A673 (cell line): ENCODE measurements at places on chromosomes 4 and X.

GRCh38 chrX:5113128-5113527, 1115.5 kb downstream of the NLGN4X start:
- DNase-seq: peak; percentile 49

GRCh38 chrX:32877592-32877991, 333.8 kb downstream of the DMD start:
- no peak for DNase-seq

GRCh38 chr4:21790438-21791029, 158.0 kb downstream of the KCNIP4 start:
- peak; percentile 36 for DNase-seq

- peak; percentile 98 for DNase-seq
Observed at GRCh38 chr4:152352622-152353116, 183.2 kb downstream of the FBXW7 start.

DNA sequence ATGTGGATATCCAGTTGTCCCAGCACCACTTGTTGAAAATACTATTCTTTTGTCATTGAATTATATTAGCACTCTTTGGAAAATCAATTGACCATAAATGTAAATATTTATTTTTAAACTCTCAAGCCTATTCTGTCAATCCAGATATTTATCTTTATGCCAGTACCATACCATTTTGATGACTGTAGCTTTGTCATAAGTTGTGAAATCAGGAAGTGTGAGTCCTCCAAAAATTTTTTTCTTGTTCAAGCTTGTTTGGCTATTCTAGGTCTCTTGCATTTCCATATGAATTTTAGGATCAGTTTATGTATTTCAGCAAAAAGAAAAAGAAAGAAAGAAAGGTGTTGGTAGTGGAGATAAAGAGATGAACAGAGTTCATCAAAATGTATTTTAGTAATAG, 8.2 kb upstream of the SMPX start:
- DNase-seq: no peak

GRCh38 chrX:9311421-9312160, 153.3 kb upstream of the TBL1X start:
- DNase-seq: no peak

DNA sequence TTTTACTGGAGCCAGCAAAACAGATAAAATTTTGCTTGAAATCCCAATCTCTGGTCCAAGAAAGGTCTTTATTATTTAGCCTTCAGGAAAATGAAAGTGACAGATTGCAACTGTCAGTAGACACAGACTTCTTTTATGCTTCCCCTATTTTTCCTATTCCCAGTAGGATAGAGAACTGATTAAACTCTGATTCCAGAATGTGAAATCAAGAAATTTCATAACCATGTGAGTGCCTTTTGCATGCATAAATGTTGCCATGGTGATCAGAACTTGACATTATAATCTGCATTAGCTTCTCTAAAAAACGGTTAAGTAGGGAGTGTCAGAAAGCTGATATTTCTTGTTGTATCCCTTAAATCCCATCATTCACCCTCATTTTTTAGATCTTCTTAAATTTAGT, 255.2 kb upstream of the GABRA2 start:
- no peak for DNase-seq

DNA sequence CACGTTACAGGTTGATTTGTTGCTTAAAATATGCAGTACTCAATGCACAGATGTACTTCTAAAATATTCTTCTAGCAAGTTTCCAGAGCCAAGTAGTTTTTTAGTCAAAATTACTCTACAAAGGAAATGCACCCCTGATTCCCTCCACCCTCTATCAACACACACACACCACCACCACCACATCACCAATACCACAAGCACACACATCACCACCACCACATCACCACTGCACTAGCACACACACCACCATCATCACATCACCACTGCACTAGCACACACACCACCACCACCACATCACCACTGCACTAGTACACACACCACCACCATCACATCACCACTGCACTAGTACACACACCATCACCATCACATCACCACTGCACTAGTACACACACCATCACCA, 105.2 kb upstream of the FRG1 start:
- no peak for DNase-seq

GRCh38 chr4:151434183-151434860, 25.3 kb downstream of the FHIP1A start:
- no peak for DNase-seq

DNA sequence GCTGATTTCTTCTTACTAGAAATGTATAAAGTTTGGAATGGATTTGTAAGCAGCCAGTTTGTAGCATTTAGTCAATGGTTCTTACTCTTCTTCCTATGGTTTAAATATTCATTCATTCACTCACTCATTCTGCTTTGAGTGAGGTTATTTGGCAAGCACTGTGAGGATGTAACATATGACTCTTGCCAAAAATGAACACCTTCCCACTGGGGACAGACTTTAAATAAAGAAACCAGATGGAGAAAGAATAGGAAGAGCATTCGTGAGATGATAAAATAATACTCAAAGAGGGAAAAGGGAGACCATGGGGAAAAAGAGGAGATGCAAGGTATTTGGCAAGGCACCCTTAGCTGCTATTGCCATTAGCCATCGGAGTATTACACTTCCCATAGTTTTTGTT, 586.1 kb downstream of the ADGRL3 start:
- DNase-seq: no peak

DNA sequence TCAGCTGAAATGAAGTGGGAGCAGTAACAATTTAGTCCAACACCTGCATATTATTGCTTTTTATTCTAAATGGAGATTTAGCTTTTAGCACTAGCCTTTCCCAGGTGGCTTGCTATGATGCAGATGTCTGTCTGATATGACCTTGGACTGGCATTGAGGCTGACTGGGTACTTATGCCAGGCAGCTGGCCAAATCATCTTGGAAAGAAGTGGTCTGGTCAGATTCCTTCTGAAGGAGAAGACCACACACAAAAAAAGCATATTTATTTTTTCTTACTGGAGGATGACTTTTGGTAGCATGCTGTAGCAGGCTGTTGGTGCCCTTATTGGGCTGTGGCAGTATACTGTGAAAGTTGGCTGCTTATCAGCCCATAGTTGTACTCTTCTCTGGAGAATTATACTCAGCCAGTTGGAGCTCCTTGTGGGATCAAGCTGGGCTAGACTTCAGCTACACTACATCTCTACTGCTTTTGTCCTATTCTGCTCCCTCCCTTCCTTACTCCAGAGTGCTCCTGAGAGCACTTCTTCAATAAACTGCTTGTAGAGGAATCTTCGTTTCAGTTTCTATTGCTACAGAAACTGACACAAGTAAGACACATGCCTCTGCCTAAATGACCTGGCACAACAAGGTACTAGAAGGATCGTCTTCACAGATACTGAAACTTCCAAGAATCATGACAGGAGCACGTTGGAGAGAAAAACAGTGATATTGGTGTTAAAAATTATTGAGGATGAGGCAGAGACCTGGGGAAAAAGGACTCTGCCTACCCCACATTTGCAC, 196.8 kb upstream of the RPS6KA3 start:
- no peak for DNase-seq

GRCh38 chrX:23664496-23664895, 2.8 kb upstream of the PRDX4 start:
- DNase-seq: no peak

DNA sequence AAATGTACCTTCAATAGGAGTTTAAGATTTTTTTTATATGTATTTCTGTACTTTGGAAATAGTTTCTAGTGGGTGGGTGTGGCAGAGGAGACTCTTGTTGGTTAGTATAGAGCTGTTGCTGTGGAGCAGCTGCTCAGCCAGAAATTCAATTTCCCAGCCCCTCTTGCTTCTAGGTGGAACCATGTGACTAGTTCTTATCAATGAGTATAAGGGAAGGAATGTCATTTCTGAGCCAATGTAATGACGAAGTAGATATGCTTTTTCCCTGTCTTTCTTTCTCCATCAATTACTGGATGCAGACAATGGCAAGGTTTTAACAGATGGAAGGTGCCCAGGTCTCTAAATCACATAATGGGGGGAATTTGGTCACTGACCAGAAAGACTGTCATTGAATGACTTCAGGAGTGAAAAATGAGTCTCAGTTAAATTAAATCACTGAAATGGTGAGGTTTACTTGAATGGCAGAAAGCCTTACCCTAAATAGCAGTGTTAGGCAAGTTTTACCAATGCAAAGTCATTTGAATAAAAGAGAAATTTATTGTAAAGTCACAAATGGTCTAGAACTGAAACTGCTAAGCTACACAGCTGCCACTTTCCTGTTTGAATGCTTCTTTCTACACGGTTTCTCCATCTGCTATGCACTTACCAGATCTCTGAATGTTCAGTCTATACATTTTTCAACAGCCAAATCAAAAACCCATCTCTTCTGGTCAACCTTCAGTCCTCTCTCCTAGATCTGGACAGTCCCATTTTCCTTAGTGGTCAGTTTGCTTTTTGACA, 795.4 kb upstream of the MAGEB2 start:
- DNase-seq: no peak

DNA sequence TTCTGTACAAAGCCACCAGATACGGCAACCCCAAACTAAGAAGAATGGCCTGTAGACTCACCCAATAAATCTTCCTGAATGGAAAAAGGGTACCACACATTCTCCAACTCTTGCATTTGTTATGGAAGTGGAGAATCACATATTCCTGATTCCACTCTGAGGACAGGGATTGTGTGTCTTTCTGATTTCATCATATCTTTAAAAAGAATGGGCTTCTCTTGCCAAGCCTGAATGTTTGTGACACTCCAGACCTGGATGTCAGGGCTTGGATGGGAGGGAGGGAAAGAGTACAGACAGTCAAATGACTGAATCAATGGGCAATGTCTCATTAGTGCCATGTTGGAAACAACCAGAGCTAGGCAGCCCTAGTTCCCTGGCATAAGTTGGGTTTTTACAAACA, 77.4 kb downstream of the PLAC1 start:
- no peak for DNase-seq

DNA sequence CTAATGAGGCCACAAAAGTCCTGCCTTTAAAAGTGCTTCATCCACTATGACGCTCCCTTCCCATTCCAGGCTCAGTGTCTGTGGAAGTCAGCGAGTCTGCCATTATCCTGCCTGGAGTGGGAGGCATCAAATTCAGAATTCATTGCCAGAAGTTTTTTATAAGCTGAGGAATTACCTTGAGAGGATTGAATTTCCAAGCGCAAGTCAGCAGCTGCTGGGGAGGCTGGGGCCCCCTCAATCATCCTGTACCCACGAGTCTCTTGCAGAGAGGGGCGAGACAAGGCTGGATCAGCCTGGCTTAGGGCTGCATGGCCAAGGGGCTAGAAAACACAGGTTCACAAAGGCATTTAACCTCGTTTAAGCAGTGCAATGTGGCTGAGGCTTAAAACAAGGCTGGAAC, 170.5 kb upstream of the NOCT start:
- DNase-seq: no peak

DNA sequence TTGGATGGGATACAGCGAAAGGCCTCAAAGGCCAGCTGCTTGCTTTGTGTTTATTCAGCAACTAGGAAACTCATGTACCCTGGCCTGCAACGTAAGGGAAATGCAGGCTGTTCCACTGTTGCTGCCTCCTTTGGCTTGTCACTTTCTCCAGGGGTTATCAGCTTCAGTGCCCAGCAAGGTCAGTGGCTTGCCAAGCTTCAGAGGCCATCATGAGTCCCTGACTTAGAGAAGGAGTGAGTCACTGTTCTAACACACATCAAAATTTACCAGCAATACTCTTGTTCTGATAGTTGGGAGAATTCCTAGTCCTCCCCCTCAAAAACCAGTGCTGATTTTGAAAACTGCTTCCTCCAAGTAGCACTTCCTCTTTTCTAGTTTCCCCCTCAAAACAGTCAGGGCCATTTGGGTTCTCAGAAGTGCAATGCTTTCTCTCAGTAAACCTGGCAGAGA, 250.8 kb downstream of the ARHGAP24 start:
- DNase-seq: no peak

GRCh38 chr4:5707778-5708448, 446 bp downstream of the EVC2 start:
- DNase-seq: peak; percentile 11

GRCh38 chrX:136475236-136475635, 12.5 kb upstream of the BRS3 start:
- DNase-seq: no peak

GRCh38 chr4:2937986-2938385, 25.2 kb downstream of the NOP14 start:
- DNase-seq: no peak

- DNase-seq: no peak
Observed at GRCh38 chrX:153157450-153157849, 21.6 kb upstream of the MAGEA1 start.

- no peak for DNase-seq
Observed at GRCh38 chr4:19650903-19651864, 600.5 kb upstream of the SLIT2 start.

- DNase-seq: peak; percentile 80
Observed at GRCh38 chrX:136310411-136310810, 9.6 kb downstream of the ADGRG4 start.

- DNase-seq: peak; percentile 21
Observed at GRCh38 chr4:105895583-105896460, 551 bp downstream of the NPNT start.

GRCh38 chr4:168979338-168979737, 30.7 kb downstream of the CBR4 start:
- no peak for DNase-seq

DNA sequence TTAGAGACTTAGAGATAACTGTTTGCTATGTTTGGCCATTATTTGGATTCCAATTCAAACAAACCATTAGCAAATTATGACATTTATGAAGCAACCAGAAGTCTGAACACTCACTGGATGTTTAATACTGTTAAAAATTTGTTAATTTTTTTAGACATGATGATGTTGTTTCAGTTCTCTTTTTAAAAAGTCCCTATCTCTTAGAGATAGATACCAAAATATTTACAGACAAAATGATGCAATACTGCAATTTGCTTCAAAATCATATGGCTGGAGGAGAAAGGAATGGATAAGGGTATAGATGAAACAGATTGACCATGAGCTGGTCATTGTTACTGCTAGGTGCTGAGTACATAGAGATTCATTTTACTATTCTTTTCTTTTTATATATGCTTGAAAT, 534.6 kb downstream of the BCOR start:
- no peak for DNase-seq

DNA sequence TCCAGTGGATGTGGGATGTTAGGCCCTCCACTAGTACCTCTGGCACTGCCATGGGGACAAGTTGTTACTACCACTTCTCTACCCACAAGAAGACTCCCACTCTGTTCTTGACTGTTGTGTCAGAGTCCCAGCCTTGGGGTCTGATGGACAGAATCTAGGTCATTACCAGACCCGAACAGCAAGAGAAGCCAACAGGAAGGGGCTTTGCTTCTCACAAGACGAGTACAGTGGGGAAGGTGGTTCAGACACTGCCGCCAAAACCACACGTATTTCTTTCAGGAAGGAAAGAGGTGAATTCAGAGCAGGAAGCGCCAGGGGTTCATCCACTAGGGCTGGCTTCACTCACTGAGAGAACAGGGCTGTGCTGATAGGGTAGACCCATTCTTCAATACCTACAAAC, 161.3 kb upstream of the KIT start:
- no peak for DNase-seq

- DNase-seq: no peak
Observed at GRCh38 chr4:13957871-13958270, 330.3 kb upstream of the BOD1L1 start.

- no peak for DNase-seq
Observed at GRCh38 chr4:40489961-40490360, 139.7 kb downstream of the RBM47 start.
